ENCODE measurements at places on chromosomes 6 and 20. TPM values are rescaled to one million over a fixed set of nuclear protein-coding genes. Genes with fewer than 3 reads are reported as not detected.

AVP gene
- polyA plus RNA-seq, result not detected

TMC2 gene
- polyA plus RNA-seq, result 0.18 TPM

CALHM5 gene
- 2.7 TPM for polyA plus RNA-seq

FAM83C gene
- polyA plus RNA-seq, result not detected

DNA sequence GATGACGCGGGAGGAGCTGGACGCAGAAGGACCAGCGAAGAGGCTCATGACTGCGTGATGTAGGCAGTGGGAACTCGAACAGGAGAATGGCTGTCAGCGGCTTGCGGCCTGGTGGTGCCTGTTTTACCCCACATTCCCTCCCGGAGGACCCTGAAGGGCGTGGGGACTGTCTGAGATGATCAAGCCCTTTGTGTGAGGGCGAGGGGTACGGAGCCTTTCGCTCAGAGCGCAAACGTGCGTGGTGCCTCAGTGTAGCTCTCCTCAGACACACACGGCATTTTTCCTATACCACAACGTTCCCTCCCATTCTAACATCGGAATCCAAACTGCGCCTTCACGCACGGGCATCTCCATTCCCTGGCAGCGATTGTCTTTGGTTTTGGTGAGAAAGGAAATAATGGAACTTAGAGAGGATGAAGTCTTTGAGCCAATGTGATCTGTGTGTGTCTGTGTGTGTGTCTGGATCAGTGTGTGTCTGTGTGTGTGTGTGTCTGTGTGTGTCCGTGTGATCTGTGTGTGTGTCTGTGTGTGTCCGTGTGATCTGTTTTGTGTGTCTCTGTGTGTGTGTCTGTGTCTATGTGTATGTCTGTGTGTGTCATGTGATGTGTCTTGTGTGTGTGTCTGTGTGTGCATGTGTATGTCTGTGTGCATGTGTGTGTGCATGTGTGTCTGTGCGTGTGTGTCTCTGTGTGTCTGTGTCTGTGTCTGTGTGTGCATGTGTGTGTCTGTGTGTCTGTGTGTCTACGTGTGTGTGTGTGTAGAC is 5.3 kb downstream of the PTK6 start:
- DNase-seq, result no peak

GRCh38 chr20:32964575-32964974 is 39.7 kb downstream of the SUN5 start:
- no peak for DNase-seq

- DNase-seq, result no peak
Measured at GRCh38 chr6:154125421-154125820, 86.4 kb downstream of the OPRM1 start.

GRCh38 chr6:30743099-30744053 is 889 bp upstream of the FLOT1 start:
- no peak for DNase-seq

- DNase-seq, result no peak
Measured at GRCh38 chr20:60407938-60408337, 449.7 kb downstream of the CDH26 start.

DNA sequence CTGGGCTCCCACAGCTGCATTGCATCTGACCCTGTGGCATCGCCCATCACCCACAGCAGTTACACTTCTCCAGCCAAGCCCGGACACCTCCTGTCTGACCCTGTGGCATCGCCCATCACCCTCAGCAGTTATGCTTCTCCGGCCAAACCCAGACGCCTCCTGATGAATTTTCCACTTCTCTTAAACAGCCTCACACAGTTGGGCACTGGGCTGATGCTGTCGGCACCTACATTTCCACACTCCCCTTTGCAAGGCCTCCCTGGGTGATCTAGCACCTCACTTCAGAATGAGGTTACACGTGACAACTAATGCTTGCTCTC is 175.2 kb upstream of the ARID1B start:
- no peak for DNase-seq

- no peak for DNase-seq
Measured at GRCh38 chr6:156258981-156259380, 518.2 kb upstream of the ARID1B start.

Data from right renal cortex interstitium (tissue), 3 donors.